ENCODE measurements at places on chromosomes 3 and 15. TPM values are rescaled to one million over a fixed set of nuclear protein-coding genes. Genes with fewer than 3 reads are reported as not detected.

- no peak overlapping the region for H3K4me3 ChIP-seq
- peaks cover 10% of the 10 kb centered on the region for H3K4me1 ChIP-seq
Observed at GRCh38 chr3:136804141-136804540, 14.8 kb upstream of the SLC35G2 start.

The SEMA6D gene
- total RNA-seq: 10.6 TPM

The SCAMP2 gene
- 60.0 TPM for total RNA-seq

GRCh38 chr3:79253704-79254103, 514.1 kb downstream of the ROBO1 start:
- no peaks in the 10 kb centered on the region for H3K36me3 ChIP-seq
- peaks cover under 1% of the 10 kb centered on the region for H3K4me1 ChIP-seq
- no peak overlapping the region for H3K27ac ChIP-seq

DNA sequence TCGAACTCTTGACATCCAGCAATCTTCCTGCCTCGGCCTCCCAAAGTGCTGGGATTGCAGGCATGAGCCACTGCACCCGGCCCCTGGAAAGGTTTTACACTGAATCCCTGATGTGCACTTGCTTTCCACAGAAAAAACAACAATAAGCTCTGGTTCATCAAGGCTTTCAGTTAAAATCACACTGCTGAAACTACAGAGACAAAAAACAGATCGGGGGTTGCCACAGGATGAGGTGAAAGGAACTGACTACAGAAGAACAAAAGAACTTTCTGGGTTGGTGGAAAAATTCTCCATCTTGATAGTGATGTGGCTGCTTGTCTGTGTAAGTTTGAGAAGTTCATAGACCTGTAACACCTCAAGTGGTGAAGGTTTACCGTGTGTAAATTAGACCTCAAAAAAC, 2.9 kb downstream of the RAB43 start:
- peaks cover 7% of the 10 kb centered on the region for H3K36me3 ChIP-seq
- H3K27ac ChIP-seq: peak overlapping the region; percentile 96

DNA sequence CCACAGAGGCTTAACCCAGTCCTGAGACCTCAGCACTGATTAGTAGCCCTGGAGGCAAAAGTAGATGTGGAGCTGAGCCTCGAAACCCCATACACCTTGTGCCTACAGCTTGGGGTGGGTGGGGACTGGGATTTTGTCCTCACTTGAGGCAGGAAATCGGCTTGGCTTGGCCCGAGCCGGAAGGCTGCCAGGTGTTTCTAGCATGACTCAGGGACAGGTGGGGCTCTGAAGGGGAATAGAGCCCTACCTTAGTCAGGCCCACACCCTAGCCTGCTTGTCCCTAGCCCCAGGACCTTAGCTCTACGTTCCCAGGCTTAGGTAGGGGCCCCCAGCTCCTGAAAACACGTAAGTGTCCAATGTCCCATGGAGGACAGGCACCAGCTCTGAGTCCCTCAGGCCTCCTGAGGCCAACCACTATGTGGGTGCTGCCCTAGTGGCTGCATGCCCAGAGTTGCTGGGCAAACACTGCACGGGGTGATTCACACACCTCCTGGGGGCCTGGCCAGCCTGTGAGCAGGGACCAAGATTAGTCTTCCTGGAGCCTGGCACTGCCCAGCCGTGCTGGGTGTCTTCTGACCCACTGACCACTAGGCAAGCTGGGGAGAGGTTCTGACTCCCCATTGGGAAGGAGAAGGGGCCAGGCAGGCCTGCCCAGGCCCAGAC, 3.1 kb downstream of the MST1R start:
- H3K4me1 ChIP-seq: peaks cover 2% of the 10 kb centered on the region
- H3K27ac ChIP-seq: no peak overlapping the region
- no peak overlapping the region for H3K4me3 ChIP-seq
- no peak for DNase-seq
- no peaks in the 10 kb centered on the region for H3K27me3 ChIP-seq
- H3K36me3 ChIP-seq: no peaks in the 10 kb centered on the region

DNA sequence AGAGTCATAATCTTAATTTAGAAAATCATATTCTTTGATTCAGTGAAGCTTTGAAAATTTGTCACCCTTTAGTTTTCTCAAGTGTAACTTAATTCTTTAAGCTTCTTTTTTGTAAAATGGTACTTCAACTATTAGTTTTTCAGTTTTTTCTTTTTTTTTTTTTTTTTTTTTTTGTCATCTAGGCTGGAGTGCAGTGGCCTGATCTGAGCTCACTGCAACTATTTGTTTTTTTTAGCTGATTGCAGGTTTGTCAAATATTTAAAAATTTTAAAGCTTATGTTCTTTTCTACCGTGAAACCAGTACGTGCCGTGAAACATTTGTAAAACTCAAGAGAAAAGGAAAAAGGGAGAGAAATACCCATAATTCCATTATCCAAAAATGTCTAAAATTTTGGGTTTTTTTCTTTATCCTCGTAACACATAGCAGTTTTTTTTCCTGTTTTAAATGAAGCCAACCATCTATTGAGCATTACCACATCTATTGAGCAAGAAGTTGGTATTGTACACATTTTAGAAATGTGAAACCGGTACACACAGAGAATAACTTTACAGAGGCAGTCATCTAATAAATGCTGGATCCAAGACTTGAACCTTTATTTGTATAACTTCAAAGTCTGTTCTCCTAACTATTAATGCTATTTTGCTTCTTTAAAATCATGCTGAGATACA, 25.7 kb downstream of the ECT2 start:
- H3K27ac ChIP-seq: no peak overlapping the region
- H3K4me3 ChIP-seq: no peak overlapping the region
- DNase-seq: no peak
- no peaks in the 10 kb centered on the region for H3K4me1 ChIP-seq
- H3K27me3 ChIP-seq: no peaks in the 10 kb centered on the region

- H3K36me3 ChIP-seq: no peaks in the 10 kb centered on the region
- no peak for DNase-seq
- no peak overlapping the region for H3K4me3 ChIP-seq
- peaks cover 3% of the 10 kb centered on the region for H3K4me1 ChIP-seq
Observed at GRCh38 chr3:27079427-27080257, 289.5 kb downstream of the NEK10 start.

The HTR3E gene
- total RNA-seq: not detected

The CASR gene
- 2.5 TPM for total RNA-seq

Data from progenitor cell of endocrine pancreas (in vitro differentiated cells).